Urinary bladder (tissue), 4 donors: ENCODE measurements at places on chromosomes 16 and 17. TPM values are rescaled to one million over a fixed set of nuclear protein-coding genes. Genes with fewer than 3 reads are reported as not detected.

The HS3ST2 gene
- 0.16 TPM for total RNA-seq

The FBXO39 gene
- total RNA-seq: 0.90 TPM

DNA sequence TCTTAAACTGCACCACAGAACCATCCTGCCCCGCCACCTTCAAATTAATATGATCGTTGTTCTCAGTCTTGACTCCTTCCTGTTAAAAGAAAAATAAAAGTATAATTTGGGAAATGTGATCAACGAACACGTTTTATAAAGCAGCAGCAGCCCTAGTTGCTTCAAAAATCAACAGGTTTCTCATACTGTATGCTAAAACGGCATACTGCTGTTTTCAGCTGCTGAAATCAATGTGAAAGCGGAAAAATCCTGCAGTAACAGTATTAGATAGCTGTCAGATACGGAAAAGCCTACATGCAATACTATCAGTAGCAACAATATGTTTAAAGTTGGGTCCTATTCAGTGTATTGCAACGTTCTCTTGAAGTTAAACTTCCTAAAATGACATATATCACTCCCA, 1.6 kb downstream of the SUMO2 start:
- no peak for DNase-seq

DNA sequence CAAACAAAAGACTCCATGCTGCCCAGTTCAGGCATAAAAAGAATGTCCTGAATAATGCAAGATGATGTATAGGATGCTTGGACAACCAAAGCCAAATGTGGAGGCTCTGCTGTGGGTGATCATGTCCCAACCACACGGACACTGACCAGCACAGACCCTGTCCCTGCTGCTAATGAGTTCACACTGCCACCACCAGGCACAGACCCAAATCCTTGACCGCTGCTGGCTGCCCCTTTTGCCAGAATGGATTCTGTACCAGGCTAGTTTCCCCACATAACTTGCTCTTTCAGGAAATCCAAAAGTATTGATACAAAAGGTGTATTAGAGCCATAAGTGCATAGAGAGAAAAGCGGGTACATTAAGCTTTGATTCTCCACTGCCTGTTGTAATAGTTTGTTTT, 60.9 kb downstream of the XYLT1 start:
- DNase-seq: no peak

- DNase-seq: no peak
Measured at GRCh38 chr16:71205482-71206131, 24.9 kb downstream of the HYDIN start.

DNA sequence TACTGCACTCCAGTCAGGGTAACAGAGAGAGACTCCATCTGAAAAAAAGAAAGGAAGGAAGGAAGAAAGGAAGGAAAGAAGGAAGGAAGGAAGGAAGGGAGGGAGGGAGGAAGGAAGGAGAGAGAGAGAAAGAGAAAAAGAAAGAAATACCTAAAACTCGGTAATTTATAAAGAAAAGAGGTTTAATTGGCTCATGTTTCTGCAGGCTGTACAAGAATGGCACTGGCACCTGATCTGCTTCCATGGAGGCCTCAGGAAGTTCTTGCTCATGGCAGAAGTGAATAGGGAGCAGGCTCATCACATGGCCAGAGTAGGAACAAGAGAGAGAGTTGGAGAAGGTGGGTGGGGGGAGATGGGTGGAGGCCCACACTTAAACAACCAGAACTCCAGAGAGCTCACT, 215.2 kb upstream of the IRX3 start:
- no peak for DNase-seq

The MT3 gene
- 1.1 TPM for total RNA-seq

GRCh38 chr16:75345711-75346110, 87.6 kb downstream of the CFDP1 start:
- no peak for DNase-seq

DNA sequence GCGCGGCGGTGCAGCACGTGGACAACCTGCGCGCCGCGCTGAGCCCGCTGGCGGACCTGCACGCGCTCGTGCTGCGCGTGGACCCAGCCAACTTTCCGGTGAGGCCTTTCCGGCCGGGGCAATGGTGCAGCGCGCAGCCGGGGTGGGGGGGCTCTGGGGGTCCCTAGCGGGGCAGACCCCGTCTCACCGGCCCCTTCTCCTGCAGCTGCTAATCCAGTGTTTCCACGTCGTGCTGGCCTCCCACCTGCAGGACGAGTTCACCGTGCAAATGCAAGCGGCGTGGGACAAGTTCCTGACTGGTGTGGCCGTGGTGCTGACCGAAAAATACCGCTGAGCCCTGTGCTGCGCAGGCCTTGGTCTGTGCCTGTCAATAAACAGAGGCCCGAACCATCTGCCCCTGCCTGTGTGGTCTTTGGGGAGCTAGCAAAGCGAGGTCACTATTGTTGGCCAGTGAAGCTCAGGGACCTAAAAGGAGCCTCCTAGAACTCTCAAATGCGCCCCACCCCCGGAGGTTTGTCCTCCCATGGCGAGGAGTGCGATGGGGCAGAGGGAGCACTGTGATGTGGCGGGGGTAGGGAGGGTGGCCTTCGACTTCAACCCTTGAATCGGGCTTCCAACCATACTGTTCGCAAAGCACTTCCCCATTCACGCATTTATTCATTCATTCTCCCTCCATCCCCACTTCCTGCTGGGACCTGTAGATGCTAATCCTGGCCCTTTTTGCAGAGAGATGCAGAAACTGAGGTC, 770 bp downstream of the HBM start:
- DNase-seq: no peak
